ENCODE measurements at places on chromosomes 6 and 20. TPM values are rescaled to one million over a fixed set of nuclear protein-coding genes. Genes with fewer than 3 reads are reported as not detected.

GGTLC1 gene
- not detected for polyA plus RNA-seq

COX4I2 gene
- 29.5 TPM for polyA plus RNA-seq

BMP2 gene
- polyA plus RNA-seq = 1.9 TPM

OR11A1 gene
- polyA plus RNA-seq = not detected

BTN1A1 gene
- not detected for polyA plus RNA-seq

CGA gene
- polyA plus RNA-seq = 0.41 TPM

F13A1 gene
- 9.4 TPM for polyA plus RNA-seq

PMEPA1 gene
- 17.3 TPM for polyA plus RNA-seq

EPHA7 gene
- polyA plus RNA-seq = 6.6 TPM

ALDH8A1 gene
- polyA plus RNA-seq = 0.23 TPM

ZNF512B gene
- polyA plus RNA-seq = 9.8 TPM

MRAP2 gene
- 0.63 TPM for polyA plus RNA-seq

LRFN2 gene
- not detected for polyA plus RNA-seq

GPX5 gene
- polyA plus RNA-seq = not detected

C6orf58 gene
- not detected for polyA plus RNA-seq

CRISP3 gene
- not detected for polyA plus RNA-seq

RIPPLY2 gene
- 0.45 TPM for polyA plus RNA-seq

VWA7 gene
- polyA plus RNA-seq = 3.2 TPM

MAN1A1 gene
- polyA plus RNA-seq = 11.6 TPM

TUBB2B gene
- polyA plus RNA-seq = 4.7 TPM

HSPA1B gene
- polyA plus RNA-seq = 114 TPM

SLC22A2 gene
- polyA plus RNA-seq = 0.05 TPM

SYTL3 gene
- 5.0 TPM for polyA plus RNA-seq
